ENCODE measurements at places on chromosomes 4 and X.

DNA sequence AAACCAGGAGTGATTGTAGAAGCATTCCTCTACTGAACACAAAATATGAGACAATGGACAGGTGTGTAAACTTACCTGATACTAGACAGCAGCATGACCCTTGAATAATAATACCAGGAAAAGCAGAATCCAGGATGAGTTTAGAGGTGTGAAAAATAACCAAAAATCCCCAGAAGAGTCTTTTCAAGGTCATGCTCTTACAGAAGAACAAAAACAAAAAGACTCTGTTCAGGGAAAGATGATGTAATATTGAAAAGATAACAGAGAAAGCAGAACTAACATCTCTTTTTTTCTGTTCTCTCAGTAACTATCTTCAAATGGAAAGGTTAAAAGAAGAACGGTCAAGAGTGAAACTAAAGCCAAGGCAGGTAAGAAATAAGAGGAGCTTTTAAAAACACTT is 14.0 kb upstream of the ARHGAP10 start:
- DNase-seq, result no peak

DNA sequence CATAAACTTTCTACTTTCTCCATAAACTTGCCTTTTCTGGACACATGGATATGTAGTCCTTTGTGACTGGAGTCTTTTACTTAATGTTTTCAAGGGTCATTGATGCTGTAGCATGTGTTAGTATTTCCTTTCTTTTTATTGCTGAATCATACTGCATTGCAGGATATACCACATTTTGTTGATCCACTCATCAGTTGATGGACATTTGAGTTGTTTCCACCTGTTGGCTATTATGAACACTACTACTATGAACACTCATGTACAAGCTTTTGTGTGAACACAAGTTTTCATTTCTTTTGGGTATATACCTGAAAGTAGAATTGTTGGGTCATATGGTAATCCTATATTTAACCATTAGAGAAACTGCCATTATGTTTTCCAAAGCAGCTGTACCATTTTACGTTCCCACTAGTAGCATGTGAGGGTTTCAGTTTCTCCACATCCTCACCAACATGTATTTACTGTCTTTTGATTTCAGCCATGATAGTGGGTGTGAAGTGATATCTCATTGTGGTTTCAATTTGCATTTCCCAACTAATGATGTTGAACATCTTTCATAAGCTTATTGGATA is 26.3 kb upstream of the GPM6B start:
- no peak for DNase-seq

DNA sequence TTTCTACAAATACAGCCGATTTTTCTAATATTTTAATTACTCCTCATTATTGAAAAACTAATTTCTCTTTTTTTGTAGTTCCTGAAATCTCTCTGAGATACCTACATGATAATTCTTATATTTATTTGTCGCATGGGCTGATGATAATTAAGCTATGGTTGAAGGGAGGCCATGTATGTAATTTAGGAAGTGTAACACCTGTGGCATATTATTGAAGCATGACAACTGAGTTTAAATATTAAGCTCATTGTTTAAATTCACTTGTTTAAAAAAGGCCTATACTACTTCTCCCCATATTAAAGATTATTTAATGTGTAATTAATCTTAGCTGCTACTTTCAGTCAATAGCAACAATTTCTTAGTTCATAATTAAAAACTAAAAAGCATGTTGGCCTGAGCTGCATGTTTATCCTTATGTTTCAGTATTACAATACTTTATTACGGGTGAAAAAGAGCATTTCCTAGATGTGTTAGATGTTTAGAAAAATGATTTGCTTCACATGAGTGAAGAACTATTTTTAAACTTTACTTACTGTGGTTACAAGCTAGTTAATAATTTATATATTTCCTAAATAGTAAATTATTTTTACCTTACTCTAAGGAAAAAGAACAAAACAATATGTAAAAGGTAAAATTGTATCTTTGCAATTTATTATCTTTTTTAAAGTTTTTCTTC is 122.4 kb downstream of the RAP1GDS1 start:
- DNase-seq, result no peak

DNA sequence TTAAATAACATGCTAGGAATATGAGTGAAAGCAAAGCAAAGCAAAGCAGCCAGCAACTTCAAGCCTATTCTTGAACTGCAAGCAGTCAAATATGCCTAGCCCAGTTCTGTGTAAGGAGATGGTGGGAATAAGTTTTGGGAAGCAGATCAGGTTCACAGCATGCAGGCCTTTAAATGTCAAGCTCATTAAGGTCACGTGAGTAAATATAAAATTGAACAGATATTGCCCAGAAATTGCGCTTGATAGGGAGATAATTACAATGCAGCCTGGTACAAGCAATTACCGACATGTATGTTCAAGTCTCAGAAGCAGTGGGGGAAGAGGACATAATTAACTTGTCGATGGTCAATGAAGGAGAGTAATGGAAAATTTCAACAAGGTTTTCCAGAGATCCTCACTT is 6.0 kb downstream of the GNPDA2 start:
- no peak for DNase-seq

GRCh38 chrX:112761242-112762207 is 79.1 kb downstream of the AMOT start:
- DNase-seq, result no peak

DNA sequence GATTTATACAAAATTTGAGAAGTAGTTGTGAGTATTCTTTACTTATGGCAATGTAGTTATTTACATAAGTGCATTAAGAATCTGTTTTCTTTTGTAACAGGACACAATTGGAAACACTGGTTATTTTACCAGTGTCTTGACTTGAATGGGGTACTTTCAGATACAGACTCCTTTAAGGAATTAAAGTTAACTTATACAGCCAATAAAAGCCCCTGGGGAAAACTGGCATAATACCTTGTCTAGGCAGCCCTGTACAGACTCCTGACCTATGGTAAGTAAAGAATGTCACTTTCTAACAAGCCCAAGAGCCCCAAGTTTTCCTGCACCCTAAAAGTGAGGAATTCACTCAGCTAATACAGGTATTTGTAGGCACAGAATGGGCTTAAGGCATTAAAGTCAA is 241.8 kb downstream of the CPXCR1 start:
- no peak for DNase-seq

- no peak for DNase-seq
Measured at GRCh38 chr4:146550161-146550560, 28.4 kb upstream of the SLC10A7 start.

GRCh38 chr4:70759126-70759525 is 37.4 kb downstream of the RUFY3 start:
- DNase-seq, result no peak

GRCh38 chr4:73822812-73823504 is 13.5 kb upstream of the CXCL6 start:
- no peak for DNase-seq

- DNase-seq, result no peak
Measured at GRCh38 chr4:69753686-69754085, 6.7 kb downstream of the SULT1B1 start.

- no peak for DNase-seq
Measured at GRCh38 chr4:186719925-186720694, 3.5 kb downstream of the FAT1 start.

DNA sequence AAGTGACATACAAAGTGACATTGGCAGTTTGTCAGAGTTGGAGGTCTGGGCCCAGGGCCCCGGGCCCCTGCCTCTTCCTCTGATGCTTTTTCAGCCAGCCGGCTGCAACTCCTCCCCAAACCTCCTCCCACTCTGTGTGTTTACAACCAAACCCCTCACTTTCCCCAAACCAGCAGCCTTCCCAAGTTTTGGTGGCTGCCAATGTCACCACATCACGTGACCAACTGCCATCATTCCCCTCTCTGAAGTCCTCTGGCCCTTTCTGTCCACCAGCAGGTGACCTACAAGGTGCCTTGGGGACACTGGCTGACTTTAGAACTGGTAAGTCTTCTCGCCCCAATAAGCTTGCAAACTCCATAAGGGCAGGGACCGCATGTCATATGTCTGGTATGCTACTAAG is 357.7 kb downstream of the BCOR start:
- no peak for DNase-seq

DNA sequence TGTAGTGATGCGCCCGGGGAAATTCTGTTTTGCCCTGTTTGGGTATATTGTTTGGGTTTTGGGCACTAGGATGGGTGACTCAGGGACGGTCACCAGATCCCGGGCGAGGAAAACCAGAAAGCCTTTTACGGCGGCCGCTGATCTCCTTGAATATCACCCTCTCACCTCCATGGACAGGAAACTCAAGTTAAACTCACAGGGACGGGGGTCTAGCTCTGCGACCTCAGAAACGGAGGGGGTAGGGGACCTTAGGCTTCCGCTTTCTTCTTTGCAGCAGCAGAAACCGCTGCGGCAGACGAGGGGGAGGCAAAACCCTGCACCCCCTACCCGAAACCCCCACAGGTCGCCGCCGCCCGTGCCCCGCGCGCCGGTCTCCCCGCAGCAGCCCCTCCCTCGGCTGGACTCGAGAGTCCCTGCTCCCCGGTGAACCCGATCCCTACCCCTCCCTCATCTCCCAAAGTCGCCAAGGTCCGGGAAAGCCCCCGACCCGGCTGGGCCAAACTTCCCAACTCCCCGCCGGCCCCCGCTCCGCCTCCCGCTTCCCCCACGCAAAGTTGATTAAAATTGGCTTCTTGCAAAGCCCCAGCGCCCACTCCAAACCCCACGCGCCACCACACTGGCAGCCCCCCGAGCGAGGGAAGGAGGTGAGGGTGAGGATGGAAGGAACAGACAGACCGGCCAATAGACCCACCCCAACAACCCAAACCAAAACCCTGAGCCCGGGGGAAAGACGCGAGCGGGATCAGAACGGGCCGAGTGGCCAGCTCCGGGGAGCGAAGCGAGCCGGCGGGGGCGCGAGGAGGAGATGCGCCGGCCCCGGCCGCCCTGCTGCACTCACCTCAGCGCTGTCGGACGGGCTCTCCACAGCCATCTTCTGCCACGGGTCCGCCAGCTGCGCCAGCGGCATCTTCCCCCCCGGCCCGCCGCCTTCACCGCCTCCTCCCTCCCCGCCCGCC is 705 bp downstream of the RPS6KA3 start:
- DNase-seq, result no peak

- DNase-seq, result no peak
Measured at GRCh38 chr4:127448986-127449385, 183.8 kb upstream of the INTU start.

GRCh38 chr4:2929469-2929868 is 33.7 kb downstream of the NOP14 start:
- DNase-seq, result no peak

- DNase-seq, result no peak
Measured at GRCh38 chrX:101564651-101565050, 14.3 kb downstream of the ARMCX1 start.

DNA sequence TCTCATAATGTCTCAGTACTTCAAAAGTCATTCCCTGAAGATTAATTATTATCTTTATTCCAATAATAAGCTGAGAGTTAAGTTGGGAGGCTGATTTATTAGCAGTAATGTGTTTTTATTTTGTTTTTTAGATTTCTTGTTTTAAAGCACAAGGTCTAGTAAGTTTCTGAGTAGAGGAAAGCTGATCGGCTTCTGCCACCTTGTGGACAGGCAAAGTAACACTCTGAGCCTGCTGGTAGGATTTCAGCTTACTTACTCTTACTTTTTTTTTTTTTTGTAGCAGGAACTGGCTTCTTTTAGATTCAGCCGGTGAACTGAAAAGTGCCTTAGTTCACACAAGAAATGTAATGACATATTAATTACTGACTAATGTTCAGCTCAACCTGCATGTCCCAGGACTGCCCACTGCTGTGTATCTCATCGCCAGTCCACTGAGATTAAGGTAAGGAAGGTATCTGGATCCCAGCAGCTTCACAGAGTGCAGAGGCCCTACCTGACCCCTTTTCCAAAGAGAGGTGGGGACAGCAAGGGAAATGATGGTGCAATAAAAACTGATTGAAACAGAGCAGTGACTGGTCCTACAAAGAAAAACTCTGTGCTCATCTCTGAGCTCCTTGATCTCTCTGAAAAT is 126.5 kb downstream of the ADGRA3 start:
- DNase-seq, result no peak

DNA sequence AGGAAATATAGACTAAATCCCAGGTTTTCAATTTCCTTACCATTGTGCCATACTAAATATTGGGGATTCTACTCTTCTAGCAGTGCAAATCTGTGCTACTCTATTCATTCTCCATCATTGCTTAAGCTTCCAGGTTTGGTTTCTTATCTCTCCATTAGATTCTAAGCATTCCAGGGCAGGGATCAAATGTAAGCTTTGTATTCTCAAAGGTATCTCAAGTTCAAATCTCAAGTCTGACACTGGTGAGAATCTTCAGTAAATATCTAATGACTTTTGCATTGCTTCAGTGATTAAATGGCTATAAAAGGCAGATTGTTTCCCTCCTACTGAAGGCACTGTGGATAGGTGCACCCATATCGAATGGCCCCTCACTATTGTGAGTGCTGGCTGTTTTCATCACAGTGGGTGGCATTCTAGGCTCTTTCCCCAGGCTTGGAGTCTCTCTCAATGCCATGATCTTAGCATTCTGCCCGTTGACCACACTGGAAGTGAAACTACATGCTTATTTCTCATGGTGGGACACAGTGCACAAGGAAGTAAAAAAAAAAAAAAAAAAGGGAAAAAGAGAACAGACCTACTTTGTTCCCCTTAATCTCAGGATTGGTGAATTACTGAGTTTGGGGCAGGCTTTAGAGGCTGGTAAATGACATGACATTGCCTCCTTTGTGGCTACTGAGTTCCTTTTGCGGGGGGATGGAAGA is 28.7 kb downstream of the FAM9C start:
- no peak for DNase-seq

DNA sequence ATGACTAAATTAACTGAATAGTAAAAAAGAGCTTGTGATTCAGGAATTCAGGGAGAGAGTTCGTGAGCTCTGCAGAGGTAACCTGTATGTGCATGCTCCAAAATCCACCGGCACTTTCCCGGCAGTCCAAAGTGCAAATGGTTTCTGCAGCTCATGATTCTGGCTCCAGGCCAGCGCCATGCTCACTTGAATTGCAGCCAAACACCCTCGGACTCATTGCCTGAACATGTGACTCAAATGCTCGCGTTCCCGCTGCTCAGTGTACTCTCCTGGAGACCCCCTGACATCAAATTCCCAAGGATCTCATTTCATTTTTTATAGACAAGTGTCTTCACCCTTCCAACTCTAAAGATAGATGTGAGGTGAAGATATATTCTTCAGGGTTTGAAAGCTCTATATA is 44.1 kb upstream of the SH3RF1 start:
- no peak for DNase-seq

DNA sequence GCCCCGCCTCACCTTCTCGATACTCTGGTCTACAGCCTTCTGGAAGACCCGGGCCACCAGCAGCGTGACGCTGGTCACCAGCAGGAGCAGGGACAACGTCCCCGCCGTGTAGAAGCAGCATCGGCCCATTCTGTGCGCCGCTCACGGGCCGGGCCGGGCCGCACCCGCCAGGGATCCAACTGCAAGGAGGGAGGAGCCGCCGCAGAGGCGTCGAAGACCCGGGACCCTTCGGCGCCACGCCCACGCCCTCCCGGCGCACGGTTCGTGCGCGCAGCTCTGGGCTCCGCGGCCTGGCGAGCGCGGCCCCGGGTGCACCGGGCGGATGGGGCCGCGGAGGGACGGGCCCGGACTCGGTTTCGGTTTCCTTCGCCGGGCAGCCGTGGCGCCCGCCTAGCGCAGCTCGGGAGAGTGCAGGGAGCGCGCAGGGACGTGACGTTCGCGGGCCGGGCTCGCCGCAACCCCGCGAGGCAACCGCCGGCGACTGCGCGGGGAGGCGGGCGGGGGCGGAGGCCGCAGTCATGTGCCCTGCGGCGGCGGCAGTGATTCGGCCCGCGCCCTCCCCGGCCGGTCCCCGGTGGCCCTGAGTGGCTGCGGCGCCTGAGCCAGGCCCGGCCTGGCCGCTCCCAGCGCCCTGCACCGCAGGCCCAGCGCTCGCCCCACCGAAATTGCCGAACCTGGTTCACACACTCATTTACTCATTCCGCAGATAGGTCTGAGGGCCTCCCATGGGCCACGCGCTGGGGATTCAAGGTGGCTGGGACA is at the start of gene SCARB2:
TSS of gene SCARB2 (minus strand) at position 410 of the 762 bp plus-strand sequence. CDS start at position 129, 281 bp downstream.
- peak; percentile 38 for DNase-seq
